ENCODE measurements at places on chromosomes 1 and 21.
A peak's percentile ranks its signal among the peaks of the same experiment; 100 is the strongest.

GRCh38 chr1:208043691-208044181 lies 132.8 kb upstream of the CD34 start:
- no peak for DNase-seq

GRCh38 chr1:161549652-161550051 lies at the start of gene FCGR3A:
Gene FCGR3A, minus strand, starts transcription at chr1:161549818. Its CDS starts 82 bp downstream, at chr1:161549736.
- DNase-seq, result no peak

GRCh38 chr1:39046613-39047210 lies 20.6 kb downstream of the NDUFS5 start:
- no peak for DNase-seq

DNA sequence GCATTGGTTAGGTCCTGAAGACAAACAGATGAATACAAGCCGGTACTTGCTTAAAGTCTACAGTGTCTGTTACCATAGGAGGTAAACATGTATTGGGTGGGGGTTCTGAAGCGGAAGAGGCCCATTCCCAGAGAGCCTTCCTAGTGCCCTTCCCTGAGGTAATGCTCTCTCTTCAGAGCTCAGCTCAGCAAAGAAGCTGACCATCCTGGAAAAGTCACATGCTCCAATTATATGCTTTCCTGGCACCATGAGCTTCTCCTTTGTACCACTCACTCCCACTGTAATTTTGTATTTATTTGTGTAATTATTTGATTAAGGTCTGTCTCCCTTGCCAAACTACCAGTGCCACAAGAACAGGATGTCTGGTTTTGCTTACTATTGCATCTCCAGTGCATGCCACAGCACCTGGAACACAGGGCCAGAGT lies 42.0 kb downstream of the RAB3B start:
- DNase-seq, result no peak

DNA sequence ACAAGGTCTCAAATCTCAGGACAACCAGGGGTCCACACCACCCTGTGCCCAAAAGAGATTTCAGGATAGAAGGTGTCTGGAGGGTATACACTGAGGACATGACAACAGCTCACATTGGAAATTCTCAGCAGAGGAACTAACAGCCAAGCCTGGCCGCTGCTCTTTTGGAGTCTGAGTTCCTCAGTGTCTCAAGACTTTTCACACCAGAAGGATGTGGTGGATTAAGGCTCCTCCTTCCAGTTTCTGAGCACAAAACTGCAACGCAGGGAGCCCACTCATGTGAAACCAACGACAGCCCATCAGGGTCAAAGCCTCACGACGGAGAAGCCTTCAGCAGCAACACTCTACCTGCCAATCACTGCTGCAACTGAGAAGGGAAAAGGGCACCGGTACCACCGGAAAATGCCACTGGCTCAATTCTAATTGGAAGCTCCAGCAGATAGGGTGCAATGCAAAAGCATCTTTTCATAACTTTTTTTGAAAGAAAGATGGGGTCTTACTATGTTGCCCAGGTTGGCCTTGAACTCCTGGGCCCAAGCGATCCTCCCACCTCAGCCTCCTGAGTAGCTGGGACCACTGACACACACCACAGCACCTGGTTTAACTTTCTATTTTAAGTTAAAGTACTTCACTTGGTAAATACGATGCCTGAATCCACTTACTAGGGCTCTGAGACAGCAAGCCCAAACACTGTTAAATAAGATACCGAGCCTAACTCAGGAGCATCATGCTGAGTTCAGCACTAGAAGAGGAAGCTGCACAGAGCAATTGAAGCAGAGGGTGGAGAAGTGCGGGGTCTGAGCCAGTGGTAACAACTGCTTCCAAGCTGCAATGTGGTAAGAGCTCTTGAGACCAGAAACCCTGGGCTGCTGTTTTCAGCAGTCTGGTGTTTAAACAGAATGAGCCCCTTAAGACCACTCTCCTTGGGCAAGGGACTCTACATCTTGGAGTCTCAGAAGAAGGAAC lies 7.8 kb downstream of the CAPZB start:
- peak; percentile 37 for DNase-seq

- DNase-seq, result no peak
These were observed 26.3 kb downstream of the FRRS1 start for GRCh38 chr1:99740141-99740540.
